ENCODE measurements at places on chromosomes 6 and 20. TPM values are rescaled to one million over a fixed set of nuclear protein-coding genes. Genes with fewer than 3 reads are reported as not detected.

The MYLK4 gene
- total RNA-seq = 0.69 TPM

GRCh38 chr6:106976270-106976669 lies 1.7 kb upstream of the CD24 start:
- peaks cover 6% of the 10 kb centered on the region for H3K4me1 ChIP-seq
- H3K4me3 ChIP-seq = peak overlapping the region; percentile 27
- no peak for DNase-seq
- no peak overlapping the region for H3K27ac ChIP-seq
- peaks cover 58% of the 10 kb centered on the region for H3K27me3 ChIP-seq
- no peaks in the 10 kb centered on the region for H3K36me3 ChIP-seq

- H3K4me1 ChIP-seq = no peaks in the 10 kb centered on the region
- no peak overlapping the region for H3K4me3 ChIP-seq
- no peak for DNase-seq
- H3K36me3 ChIP-seq = no peaks in the 10 kb centered on the region
These were observed 68.7 kb upstream of the KCNK16 start for GRCh38 chr6:39391182-39391581.

The C6orf163 gene
- total RNA-seq = 2.0 TPM

The SIRPD gene
- total RNA-seq = 0.17 TPM

The SRMS gene
- total RNA-seq = not detected

The OR2B6 gene
- total RNA-seq = not detected

GRCh38 chr6:30564114-30564513 lies 7.0 kb downstream of the PRR3 start:
- no peak for DNase-seq
- no peak overlapping the region for H3K27ac ChIP-seq
- H3K27me3 ChIP-seq = no peaks in the 10 kb centered on the region
- no peak overlapping the region for H3K4me3 ChIP-seq

- DNase-seq = no peak
- H3K4me3 ChIP-seq = no peak overlapping the region
These were observed 46.0 kb upstream of the TASP1 start for GRCh38 chr20:13684566-13685222.

GRCh38 chr6:141576751-141577150 lies 556.0 kb upstream of the GJE1 start:
- no peak for DNase-seq
- no peaks in the 10 kb centered on the region for H3K36me3 ChIP-seq
- peaks cover 4% of the 10 kb centered on the region for H3K27me3 ChIP-seq
- H3K27ac ChIP-seq = no peak overlapping the region

GRCh38 chr20:13068336-13068735 lies 59.6 kb downstream of the SPTLC3 start:
- no peaks in the 10 kb centered on the region for H3K27me3 ChIP-seq
- no peaks in the 10 kb centered on the region for H3K36me3 ChIP-seq
- peaks cover 5% of the 10 kb centered on the region for H3K4me1 ChIP-seq
- H3K27ac ChIP-seq = no peak overlapping the region
- no peak for DNase-seq

DNA sequence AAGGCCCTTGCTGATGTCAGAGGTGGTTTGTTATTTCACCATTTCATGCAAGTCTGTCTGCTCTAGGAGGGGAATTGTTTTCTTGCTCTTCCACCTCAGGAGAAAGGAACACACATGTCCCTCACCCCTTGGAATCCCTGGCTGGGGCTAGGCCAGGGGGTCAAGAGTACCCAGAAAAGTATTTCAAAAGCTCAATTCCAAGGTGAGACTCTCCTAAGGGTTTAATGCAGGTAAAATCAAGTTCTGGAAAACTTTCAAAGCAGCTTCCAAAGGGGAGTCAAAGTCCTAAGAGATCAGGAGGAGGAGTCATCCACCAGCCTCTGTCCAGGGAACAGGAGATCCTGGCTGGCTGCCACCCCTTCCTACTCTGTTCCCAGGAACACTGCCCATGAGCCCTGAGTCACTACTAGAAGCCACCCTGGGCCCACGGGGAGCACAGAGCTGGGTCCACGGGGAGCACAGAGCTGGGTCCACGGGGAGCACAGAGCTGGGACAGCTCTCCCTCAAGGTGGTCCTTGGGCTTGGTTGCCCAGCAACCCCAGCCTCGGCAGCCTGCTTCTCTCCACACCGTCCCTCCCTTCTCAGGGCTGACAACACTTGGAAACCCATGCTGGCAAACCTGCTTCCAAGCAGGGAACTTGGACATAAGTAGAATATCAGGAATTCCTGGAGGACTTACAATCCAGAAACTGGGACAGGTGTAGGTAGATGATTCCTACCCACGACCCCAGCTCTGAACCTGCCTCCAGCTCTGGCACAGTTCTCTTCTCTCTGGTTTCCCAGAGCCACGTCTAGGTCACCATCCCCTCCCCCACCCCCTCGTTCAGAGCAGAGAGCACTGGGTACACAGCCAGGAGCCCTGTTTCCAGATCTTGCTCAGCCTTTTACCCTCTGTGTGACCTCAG lies 35.3 kb upstream of the CDKN1A start:
- no peak overlapping the region for H3K27ac ChIP-seq
- peaks cover 2% of the 10 kb centered on the region for H3K27me3 ChIP-seq
- no peak overlapping the region for H3K4me3 ChIP-seq
- H3K4me1 ChIP-seq = no peaks in the 10 kb centered on the region
- H3K36me3 ChIP-seq = no peaks in the 10 kb centered on the region

The NKX2-4 gene
- total RNA-seq = not detected

The SIGLEC1 gene
- not detected for total RNA-seq

The DEFB124 gene
- total RNA-seq = not detected

DNA sequence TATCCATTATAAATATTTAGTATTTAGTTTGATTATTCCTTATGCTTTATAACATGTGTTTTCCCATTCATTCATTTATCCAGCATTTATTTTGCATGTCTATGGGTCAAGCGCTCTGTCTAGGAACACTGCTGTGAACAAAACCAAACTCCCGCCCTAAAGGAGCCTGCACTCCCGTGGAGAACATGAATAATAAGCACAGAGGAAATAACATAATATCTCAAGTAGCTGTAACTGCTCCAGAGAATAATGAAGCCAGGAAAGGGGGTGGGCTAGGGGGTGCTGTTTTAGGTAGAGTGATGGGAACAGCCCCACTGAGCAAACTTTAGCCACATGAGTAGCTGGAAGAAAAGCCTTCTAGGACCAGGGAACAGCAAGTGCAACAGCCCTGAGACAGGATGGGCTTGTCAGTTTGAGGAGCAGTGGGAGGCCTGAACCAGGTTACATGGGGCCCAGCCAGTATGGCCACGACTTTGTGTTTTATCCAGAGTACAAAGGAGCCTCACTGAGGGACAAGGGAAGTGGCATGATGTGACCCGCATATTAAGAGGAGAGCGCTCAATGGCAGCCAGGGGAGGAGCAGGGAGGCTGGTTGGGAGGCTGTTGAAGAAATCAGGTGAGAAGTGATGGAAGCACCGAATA lies 24.4 kb upstream of the PRND start:
- H3K36me3 ChIP-seq = peaks cover 30% of the 10 kb centered on the region
- no peaks in the 10 kb centered on the region for H3K27me3 ChIP-seq
- no peak overlapping the region for H3K4me3 ChIP-seq
- peaks cover 21% of the 10 kb centered on the region for H3K4me1 ChIP-seq
- no peak for DNase-seq
- H3K27ac ChIP-seq = no peak overlapping the region

The CDH26 gene
- 0.47 TPM for total RNA-seq

DNA sequence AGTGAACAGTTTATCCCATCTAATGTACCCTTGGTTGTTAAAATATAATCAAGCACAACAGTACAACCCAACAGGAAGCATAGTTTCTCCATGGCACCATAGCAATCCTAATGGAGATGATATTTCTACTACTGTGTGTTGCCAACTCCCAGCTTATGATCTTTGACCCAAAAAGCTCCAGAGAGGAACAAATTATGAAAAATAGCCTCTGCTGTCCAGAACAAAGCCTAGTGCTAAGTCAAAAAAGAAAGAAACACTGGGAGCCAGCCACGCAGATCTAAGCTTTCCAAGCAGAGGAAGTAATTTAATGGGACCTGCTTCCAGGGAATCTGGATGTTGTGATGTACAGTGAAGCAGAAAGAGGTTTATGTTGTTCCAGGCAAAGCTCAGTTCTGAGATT lies 52.2 kb upstream of the TASP1 start:
- no peak overlapping the region for H3K4me3 ChIP-seq
- no peak overlapping the region for H3K27ac ChIP-seq
- no peak for DNase-seq
- no peaks in the 10 kb centered on the region for H3K4me1 ChIP-seq

DNA sequence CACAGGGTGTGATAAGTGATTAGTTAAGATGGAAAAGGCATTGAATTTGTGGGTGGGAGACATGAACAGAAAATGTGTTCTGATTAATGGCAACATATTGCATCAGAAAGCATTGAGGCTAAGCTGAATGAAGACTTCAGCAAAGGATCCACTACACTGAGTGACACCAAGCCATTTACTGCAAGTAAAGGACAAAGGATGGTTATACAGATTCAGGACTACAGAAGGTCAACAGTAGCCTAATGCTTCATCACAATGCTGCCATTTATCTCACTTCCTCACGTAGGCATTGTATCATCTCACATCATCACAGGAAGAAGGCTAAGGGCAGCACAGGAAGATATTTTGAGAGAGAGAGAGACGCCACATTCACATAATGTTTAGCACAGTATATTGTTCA lies 398.2 kb downstream of the COL12A1 start:
- no peak for DNase-seq
- no peaks in the 10 kb centered on the region for H3K36me3 ChIP-seq
- H3K27me3 ChIP-seq = no peaks in the 10 kb centered on the region
- no peaks in the 10 kb centered on the region for H3K4me1 ChIP-seq

DNA sequence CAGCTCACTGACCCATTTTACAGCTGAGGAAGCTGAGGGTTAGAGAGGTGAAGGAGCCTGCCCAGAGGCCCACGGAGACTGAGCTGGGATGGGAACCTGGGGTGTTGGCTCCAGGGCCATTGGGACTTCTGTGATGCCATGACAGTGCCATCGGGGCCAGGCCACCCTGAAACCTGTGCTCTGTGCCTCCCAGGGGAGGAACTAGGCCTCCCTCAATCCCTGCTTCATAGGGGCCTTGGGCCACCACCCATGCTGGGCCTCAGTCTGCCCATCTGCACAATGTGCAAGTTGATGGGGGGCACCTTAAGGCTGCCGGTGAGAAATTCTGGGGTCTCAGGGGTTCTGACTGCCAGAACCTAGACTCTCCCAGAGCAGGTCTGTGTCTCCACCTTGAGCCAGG lies 24.9 kb downstream of the BPIFB4 start:
- H3K27ac ChIP-seq = no peak overlapping the region
- no peak for DNase-seq
- H3K36me3 ChIP-seq = no peaks in the 10 kb centered on the region
- H3K27me3 ChIP-seq = no peaks in the 10 kb centered on the region
- no peaks in the 10 kb centered on the region for H3K4me1 ChIP-seq

DNA sequence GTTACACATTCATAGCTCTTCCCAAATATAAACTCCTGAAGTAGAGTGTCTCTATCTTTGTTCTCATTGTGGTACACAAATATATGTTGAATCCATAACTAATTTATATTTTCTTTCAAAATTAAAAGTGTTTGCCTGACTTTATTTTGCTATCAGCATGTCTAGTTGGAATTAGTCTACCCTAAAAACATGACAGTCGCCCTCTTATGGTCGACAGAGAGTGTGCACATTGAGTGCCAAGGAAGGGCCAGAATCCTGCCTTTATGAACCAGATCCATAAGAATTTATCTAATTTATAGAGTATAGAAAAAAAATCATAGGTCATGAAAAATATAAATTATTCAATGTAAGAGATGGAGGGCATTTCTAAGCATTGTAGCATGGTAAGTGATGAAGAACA lies 12.3 kb upstream of the DEFB112 start:
- H3K27me3 ChIP-seq = no peaks in the 10 kb centered on the region
- DNase-seq = no peak
- no peaks in the 10 kb centered on the region for H3K36me3 ChIP-seq

DNA sequence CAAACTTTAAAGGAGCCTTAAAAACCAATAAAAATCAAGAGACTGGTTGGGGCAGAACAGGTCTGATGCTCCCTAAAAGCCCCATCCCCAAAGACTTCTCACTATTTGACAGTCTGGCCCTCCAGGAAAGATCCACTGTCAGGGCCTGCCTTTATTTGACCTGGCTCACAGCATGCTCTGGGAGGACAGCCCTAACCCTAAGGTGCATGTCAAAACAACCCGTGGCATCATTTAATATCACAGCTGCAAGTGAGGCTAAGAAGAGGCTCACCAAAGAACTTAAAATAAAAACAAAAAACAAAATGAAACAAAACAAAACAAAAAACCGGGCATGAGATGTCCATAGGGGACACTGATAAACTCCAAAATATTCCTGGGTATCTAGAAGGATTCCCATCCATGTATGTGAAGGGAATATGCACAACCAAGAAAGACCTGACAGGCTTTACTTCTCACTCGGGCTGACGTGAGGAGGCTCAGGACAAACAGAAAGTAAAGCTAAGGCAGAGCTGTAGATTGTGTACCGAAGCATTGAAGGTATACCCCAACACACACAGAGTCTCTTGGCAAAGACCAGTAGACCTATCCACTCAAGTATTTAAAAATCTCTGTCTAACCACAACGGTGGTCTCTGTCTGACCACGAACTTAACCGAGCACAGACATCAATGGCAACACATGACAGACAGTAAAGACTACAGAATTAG lies 57.3 kb downstream of the AHI1 start:
- no peaks in the 10 kb centered on the region for H3K27me3 ChIP-seq
- peak overlapping the region; percentile 63 for H3K4me3 ChIP-seq
- peaks cover 9% of the 10 kb centered on the region for H3K36me3 ChIP-seq
- peak overlapping the region; percentile 88 for H3K27ac ChIP-seq
- peaks cover 24% of the 10 kb centered on the region for H3K4me1 ChIP-seq

The TRIM31 gene
- total RNA-seq = not detected

DNA sequence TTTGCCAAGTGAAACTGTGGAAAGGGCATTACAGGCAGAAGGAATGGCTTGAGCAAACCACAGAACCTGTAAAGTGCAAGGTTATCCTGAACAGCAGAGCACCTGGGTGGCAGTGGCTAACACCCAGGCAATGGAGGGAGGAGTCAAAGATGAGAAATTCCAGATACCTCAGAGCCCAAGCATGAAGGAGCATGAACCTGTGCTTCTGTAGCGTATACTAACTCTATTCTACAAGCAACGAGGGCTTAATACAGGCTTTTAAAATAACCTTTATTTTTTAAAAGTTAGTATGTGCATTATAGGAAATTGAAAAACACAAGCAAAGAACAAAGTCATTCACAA lies 77.0 kb downstream of the CNBD2 start:
- H3K36me3 ChIP-seq = peaks cover 37% of the 10 kb centered on the region
- peaks cover 35% of the 10 kb centered on the region for H3K4me1 ChIP-seq
- H3K27ac ChIP-seq = no peak overlapping the region
- H3K4me3 ChIP-seq = no peak overlapping the region
- H3K27me3 ChIP-seq = no peaks in the 10 kb centered on the region
- DNase-seq = no peak

GRCh38 chr6:137870308-137870644 lies 3.2 kb downstream of the TNFAIP3 start:
- H3K4me1 ChIP-seq = peaks cover 79% of the 10 kb centered on the region
- H3K36me3 ChIP-seq = peaks cover 56% of the 10 kb centered on the region
- H3K4me3 ChIP-seq = peak overlapping the region; percentile 91
- no peak for DNase-seq
- H3K27ac ChIP-seq = peak overlapping the region; percentile 98

Data from activated CD4-positive, alpha-beta T cell treated with anti-CD3 and anti-CD28 coated beads, Interleukin-2, amount 10 ng/mL, durations not matched to agents 7 days and 5 days (primary cell).